ENCODE measurements at places on chromosomes 16 and 17.

- peak; percentile 24 for DNase-seq
Observed at GRCh38 chr16:4176906-4177417, 60.7 kb upstream of the ADCY9 start.

- DNase-seq = no peak
Observed at GRCh38 chr16:56426585-56426984, 1.2 kb upstream of the AMFR start.

DNA sequence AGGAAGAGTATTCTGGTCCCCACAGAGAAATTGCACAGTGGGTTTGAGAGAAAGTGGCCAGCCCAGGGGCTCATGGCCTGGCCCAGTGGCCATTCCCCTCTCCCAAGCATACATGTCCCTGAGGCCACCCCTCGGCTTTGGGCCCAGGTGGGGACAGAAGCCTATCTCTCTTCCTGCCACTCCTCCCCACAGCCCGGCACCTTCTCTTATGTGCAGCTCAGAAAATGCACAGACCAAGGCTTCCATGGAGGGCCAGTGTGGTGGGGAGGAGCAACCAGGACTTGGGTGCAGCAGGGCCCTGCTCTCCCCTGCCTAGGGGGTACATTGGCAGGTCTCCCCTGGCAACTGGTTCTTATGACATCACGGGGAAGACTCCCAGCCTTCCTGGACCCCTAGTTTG, at the start of gene C16orf90:
C16orf90 (minus strand) TSS at position 314 of the 400 bp plus-strand sequence; CDS start at position 246, 68 bp downstream.
- DNase-seq = no peak

GRCh38 chr16:87435372-87436224, 43.5 kb downstream of the MAP1LC3B start:
- DNase-seq = peak; percentile 90

DNA sequence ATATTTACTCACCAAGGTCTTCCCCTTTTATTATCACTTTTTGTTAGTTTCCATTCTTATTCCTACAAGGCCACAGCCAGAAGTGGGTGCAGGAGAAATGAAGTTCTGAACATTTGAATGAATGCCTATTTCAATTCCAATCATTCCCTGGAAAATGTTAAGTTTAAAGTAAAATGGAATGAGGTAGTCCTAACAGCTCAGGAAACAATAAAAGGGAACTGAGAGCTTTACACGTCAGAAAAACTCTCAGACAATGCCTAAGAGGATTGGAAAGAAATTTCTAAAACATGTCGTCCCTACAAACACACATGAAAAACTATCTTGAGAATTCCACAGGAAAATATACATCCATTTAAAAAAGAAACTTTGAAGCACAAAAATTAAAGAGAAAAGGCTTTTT, 238.8 kb downstream of the STX8 start:
- no peak for DNase-seq

- DNase-seq = peak; percentile 78
Observed at GRCh38 chr16:4371357-4372000, at the start of gene VASN. Gene VASN (plus strand): TSS chr16:4371848. CDS start chr16:4380878, 9,030 bp downstream.

- peak; percentile 24 for DNase-seq
Observed at GRCh38 chr16:54957403-54958166, 26.9 kb downstream of the IRX5 start.

- DNase-seq = no peak
Observed at GRCh38 chr17:60170835-60171752, 21.3 kb downstream of the CA4 start.

GRCh38 chr17:9183306-9183705, 162.0 kb downstream of the NTN1 start:
- DNase-seq = no peak

- DNase-seq = no peak
Observed at GRCh38 chr17:17702449-17703139, 21.3 kb downstream of the RAI1 start.

- DNase-seq = peak; percentile 61
Observed at GRCh38 chr16:11200592-11200991, 55.4 kb downstream of the SOCS1 start.

DNA sequence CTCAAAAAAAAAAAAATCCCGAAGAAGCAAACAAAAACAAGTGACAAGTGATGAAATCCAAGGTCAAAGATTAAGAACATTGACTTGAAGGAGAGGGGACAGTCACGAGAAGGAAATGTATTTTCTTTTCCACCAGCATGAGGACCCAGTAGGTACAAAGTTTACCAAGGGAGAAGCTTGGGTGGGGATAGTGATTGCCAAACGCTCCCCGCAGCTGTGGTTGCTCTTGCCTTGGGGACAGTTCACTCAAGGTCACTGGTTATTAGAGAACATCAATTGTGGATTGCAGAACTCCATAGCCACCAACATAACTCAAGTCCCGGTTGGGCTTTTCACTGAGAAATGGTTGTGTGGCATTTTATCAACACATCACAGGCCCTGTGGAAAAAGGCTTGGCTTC, 27.0 kb downstream of the RSL1D1 start:
- no peak for DNase-seq

GRCh38 chr16:64096689-64097088, 1025.2 kb downstream of the CDH11 start:
- DNase-seq = peak; percentile 36

DNA sequence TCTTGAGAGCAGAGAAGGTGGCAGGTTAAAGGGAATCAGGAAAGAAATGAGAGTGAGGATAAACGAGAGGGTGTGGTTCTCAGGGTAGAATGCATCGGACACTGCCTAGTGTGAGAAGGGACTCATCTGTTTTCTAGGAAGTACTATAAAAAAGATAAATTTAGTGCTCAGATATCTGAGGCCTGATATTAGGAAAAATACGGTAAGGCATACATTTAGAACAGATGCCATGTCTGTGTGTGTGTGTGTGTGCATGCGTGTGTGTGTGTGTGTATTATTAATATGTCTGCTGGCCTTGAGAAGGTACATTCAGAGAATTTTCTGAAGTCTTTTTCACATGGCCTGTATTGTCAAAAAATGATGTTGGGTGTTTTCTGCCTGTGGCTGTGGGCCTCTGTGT, 414.8 kb downstream of the MAF start:
- DNase-seq = no peak

DNA sequence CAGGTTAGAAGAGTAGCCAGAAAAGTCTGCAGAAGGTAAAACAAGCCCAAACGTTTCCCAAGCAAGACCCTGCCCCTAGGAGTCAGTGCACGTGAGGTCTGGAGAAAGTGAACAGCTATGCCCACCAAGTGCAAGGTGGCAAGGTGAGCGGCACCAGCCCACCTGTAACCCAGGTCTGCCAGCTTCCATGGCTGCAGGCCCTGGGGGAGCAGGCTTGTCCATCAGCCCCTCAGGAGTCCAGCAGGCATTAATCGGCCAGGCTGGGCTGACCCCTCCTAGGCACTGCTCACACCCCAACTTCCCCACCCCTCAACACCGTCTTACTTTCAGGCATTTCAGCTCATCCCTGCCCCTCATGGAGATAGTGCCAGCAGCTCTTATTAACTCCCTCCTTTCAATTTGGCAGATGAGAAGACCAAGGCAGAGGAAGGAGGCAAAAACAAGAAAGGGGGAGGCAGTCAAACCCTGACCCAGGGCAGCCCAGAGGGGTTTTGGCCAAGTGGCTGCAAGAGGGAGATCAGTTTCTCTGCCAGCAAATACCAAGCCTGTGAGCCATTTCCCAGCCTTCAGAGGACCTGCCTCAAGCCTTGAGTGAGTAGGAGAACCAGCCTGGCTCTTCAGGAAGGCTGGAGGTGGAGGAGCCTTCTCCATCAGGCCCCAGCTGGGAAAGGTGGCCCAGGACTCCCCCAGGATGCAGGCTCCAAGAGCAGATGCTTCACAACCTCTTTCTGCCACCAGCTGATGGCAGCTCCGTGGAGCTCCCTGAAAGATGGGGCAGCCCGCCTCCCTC, 14.7 kb downstream of the BEAN1 start:
- peak; percentile 47 for DNase-seq

- DNase-seq = no peak
Observed at GRCh38 chr16:23339787-23340186, 37.7 kb downstream of the SCNN1B start.

- DNase-seq = peak; percentile 89
Observed at GRCh38 chr17:45143767-45144198, 4.5 kb upstream of the HEXIM1 start.

Measured in fibroblast of upper back skin (primary cell).